Fibroblast of lung (primary cell): ENCODE measurements at places on chromosomes 3 and 15.

- DNase-seq = no peak
Measured at GRCh38 chr3:55426486-55426885, 60.6 kb downstream of the WNT5A start.

DNA sequence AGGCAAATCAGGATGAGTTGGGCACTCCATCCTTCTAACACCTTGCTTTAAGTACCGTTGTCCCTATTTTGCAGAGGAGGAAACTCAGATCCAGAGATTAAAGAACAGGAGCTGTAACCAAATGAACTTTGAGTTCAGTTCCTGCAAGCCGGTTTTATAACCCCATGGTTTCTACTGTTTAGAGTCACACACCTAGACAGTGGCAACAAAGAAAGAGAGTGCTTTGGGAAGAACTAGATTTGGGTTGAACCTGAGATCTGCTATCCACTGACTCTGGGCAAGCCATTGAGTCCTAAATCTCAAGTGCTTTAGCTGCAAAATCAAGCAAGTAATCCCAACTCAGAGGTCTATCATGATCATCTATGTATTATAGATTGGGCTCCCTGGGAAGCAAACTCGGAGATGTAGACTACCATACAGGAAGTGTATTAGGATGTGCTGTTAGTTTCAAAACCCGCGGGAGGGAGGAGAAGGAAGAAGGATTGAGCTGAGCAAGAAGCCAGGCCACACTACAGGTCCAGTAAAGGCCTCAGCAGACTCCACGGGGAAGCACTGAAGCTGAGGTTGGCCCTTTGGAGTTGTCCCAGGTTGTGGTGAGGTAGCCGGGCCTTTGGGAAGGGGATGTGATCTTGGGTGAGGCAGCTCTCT is 42.2 kb downstream of the SRGAP3 start:
- no peak for DNase-seq

DNA sequence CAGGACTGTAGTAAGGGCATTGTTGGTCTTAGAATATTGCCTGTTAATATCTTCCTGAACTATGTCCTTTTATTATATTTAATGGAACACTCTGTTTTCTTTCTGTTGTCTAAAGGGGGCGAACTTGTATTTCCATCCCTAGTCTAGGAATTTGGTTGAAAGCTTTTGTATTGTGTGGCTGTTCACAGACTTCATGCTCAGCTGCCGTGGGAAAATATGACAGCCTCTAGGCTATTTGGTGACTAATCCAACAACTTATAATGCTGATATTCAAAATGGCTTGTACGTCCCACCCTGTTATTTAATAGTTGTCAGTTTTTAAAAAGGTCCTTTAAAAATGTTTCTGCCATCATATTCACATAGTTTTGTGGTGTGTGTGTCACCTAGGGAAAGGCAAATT is 202.6 kb downstream of the KLHL25 start:
- peak; percentile 87 for DNase-seq

GRCh38 chr3:114866430-114866829 is 280.7 kb downstream of the ZBTB20 start:
- DNase-seq = no peak

DNA sequence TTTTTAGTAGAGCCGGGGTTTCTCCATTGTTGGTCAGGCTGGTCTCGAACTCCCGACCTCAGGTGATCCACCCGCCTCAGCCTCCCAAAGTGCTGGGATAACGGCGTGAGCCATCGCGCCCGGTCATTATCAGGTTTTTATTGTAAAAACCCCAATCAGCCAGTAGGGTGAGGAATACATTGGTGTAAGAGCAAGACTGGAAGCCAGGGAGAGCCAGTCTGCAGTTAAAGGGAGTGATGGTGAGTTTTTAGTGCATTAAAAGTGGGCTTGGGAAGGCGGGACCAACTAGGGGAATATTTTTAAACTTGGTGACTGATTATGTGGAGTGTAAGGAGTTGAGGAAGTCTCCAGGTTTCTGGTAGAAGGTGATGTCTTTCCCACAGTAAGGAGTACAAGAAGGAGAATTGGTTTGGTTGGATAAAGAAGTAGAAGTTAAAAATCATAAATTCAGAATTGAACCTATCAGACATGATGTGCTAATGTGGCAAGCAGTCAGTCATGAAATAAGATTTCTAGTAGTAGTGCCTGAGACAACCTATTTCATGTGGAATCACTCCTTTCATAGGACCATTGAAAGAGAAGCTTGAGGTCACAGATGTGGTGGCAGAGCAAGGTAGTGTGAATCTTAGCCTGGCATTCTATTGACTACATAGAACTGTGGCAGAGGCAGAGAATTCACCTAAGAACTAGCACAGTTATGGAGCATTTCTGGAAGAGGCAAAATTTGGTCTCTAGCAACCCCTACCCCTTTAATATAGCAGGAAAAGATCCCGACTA is 2.4 kb upstream of the DCBLD2 start:
- DNase-seq = no peak

GRCh38 chr3:130383424-130383823 is 38.0 kb downstream of the COL6A5 start:
- no peak for DNase-seq

GRCh38 chr3:44289882-44290462 is 48.3 kb downstream of the TOPAZ1 start:
- no peak for DNase-seq

GRCh38 chr15:66803182-66803729 is 101.2 kb downstream of the SMAD6 start:
- peak; percentile 99 for DNase-seq

DNA sequence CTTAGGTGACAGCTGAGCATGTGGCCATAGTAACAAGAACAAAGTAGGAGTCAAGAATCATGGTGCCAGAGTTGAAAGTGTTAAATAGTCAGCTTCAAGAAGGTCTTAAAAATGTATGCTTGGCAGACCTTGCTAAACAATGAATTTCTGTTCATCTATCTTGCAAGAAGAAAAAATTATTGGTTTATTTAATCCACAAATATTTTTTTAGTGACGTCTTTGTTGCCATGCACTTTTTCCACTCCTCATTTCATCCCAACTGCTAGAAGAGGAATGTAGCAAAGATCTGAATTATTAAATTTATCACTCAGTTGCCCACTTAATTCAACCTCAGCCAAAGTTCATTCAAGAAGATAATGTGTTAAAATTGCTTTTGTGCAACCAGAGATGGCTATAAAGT is 3.2 kb upstream of the SLC4A7 start:
- DNase-seq = peak; percentile 34

DNA sequence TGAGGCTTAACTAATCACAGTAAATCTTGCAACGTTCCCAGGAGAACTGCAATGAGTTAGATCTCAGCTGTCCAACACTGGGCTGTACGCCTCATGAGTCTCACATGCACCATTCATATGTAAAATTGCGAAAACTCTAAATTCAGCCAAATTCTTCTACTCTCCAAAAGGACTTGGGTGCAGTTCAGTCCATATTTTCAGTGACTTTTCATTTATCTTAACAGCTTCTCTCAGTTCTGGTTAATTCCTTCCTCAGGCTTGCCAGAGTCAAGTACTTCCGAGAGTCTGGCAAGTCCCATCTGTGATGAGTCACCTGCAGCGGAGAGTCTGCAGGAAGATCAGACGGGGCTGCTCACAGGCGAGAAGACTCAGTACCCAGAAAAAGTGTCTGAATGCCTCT is 11.5 kb downstream of the CCDC80 start:
- DNase-seq = peak; percentile 99

- DNase-seq = peak; percentile 84
Measured at GRCh38 chr3:117628823-117629291, 919.3 kb downstream of the TUSC7 start.

DNA sequence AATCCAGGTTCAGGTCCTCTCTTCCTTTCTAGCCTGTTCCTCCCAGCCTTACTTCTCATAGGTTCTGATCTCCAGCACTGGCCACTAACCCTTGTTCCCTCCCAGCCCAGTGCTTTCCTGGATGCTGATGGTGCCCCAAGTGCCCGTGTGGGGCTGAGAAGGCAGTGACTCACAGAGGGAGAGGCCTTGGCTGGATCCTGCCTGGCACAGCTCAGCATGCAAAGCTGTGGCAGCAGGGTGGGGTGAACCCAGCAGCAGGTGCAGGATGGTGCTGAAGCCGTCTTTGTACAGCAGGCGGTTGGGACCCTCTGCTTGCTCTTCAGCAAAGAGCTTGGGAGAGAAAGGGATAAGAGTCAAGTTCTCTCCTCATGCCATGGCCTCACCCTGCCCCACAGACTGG is 7.6 kb downstream of the LPCAT4 start:
- no peak for DNase-seq

DNA sequence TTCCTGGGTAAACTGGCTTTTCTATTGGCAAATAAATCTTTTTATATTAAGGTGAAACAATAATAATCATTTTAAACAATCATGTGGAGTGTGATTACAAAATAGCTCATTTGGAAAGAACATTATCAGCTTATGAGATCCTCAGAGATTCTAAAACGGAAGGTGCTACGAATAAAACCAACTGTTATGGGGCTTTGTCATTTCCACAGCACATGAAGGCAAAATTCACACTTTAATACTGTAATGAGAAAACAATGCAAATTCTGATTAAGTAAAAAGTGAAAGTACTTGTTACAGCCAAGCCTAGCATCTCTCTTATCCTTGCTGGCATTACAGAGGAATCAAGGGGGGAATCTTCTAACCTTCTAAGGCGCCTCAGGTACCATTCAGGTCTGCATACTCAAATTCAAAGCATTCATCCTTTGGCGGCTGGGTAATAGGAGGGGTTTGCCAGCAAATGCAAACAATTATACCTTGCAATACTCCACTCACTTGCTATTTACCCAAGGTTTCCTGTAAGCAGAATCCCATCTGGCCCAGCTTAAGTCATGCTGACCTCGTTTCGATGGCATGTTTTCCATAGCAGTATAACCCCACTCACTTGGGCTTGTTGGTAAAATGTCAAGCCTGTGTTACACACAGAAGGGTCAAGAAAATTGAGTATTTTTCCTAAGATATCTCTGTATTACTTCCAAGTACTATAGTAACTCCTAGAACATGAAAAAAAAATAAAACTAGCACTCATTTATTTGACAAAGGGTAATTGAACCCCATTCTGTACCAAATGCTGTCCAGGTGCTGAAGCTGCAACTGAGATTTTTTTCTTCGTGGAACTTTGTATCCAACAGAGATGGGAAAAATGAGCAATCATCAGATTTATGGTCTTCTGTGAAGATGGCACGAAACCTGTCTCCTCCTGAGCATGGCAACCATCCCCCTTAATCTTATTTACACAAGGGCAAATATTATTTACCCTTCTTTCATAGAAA is 183.7 kb upstream of the LMCD1 start:
- peak; percentile 50 for DNase-seq

- peak; percentile 61 for DNase-seq
Measured at GRCh38 chr15:40290918-40291574, 8.2 kb upstream of the ANKRD63 start.

DNA sequence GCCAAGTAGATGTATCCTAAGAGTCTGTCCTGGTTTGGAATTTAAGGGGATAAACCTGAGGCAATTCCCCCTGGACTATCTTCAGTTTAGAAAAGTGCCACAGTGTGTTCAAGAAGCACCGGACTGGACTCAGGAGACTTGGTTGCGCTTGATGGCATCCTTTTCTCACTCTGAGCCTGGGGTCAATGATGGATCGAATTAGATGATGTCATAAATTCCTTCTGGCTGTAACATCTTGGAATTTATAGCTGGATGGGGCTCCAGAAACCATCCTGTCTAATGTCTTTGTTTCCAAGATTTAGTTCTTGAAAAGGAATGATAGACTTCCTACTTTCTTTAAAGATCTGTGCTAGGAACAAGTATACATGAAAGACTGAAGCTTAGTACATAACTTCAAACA is 280.6 kb downstream of the LPP start:
- peak; percentile 68 for DNase-seq

GRCh38 chr3:186164696-186165095 is 55.8 kb upstream of the ETV5 start:
- DNase-seq = no peak

GRCh38 chr3:184766555-184767261 is 45.3 kb upstream of the VPS8 start:
- DNase-seq = peak; percentile 42

DNA sequence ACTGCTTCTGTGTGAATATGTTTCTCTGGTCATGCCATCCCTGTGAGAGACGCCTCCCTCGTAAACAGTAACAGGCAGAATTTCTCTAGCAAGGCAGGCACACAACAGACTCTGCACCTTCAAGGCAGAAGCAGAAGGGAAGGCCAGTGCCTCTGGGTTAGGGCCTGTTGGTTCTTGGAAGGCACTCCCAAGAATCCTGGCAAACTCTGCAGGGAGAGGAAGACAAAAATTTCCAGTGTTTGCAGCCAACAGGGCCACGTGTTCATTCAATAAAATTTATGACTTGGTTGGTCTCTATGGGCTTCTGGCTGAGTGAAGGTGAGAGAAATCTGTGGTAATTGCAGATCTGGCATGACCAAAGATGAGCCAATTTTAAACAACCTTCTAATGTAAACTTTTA is 39.3 kb downstream of the NFKBIZ start:
- DNase-seq = no peak

- no peak for DNase-seq
Measured at GRCh38 chr15:76208084-76208785, 103.0 kb downstream of the ETFA start.

DNA sequence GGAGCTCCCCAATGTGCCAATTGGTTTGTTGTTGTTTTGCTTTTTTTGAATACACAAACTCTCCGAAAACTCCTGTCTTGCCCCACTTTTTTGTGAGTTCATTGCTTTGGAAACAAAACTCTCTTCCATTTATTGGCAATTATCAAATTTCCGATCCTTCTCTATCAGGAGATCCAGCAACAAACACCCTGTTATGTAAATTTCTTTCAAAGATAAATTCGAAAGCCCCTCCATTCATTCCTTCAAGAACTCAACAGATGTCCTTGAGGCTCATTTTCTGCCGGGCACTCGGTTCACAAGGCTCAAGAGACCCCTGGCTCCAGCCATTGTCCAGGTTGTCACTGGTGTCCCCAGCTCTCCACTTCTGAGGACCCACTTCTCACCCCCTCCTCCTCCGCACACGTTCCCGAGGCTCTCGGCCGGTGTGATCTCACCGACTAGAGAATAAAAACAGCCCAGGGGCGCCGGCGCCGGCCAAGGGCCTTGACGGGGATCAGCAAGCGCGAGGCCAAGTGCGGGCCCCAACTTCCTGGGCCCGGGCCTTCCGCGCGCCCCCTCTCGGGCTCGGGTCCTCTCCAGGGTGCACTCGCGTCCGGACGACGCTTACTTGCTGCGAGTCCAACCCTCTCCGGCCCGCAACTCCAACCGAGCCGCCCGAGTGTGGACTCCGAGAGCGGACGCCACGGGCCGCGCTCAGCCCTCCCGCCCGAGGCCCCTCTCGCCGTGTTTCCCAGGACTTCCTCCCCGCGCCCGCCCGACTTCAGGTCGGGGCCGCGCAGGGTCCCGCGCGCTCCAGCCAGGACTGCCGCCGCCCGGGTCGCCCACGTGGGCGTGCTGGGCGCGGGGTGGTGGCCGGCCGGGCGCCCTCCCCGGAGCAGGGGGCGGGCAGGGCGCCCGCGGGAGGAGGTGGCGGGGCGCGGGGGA is 533 bp upstream of the SMAD3 start:
- peak; percentile 72 for DNase-seq

DNA sequence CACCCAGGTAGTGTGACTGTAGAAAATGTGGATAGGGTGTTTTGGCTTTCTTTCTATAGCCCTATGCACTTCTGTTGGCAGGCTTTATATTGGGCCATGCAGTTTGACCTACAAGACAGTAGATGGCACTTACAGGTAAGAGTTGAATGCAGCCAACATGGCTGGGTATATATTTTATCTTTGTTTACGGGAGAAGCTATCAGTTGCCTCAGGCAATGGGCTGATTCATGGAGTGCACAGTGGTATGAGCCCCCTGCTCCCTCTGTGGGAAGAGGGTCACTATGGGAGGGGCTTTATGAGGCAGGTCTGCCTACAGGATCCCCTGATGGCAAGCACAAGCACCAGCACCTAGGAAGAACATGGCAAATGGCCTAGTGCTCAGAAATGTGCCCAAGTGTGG is 301.2 kb upstream of the CDIN1 start:
- peak; percentile 41 for DNase-seq
